ENCODE measurements at places on chromosomes 12 and 14.

DNA sequence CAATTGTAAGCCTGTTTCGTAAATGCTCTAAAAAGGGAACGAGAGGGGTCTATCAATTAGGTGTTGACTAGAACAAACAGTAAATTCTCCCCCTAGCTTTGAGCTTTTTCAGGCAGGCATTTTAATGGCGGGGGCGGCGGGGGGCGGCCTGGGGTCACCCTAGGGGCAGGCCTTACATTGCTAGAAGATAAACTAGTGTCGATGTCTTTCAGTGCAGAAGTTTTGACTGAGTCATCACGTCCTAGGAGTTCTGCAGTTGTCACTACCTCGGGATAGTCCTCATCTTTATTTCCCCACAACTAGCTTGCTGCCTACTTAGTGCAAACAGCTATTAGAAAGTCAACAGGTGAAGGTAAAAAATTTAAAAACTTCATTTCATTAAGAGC is 1.6 kb downstream of the ATP6V1D start:
- DNase-seq = no peak

- DNase-seq = no peak
Observed at GRCh38 chr12:209246-209645, 4.7 kb downstream of the SLC6A12 start.

DNA sequence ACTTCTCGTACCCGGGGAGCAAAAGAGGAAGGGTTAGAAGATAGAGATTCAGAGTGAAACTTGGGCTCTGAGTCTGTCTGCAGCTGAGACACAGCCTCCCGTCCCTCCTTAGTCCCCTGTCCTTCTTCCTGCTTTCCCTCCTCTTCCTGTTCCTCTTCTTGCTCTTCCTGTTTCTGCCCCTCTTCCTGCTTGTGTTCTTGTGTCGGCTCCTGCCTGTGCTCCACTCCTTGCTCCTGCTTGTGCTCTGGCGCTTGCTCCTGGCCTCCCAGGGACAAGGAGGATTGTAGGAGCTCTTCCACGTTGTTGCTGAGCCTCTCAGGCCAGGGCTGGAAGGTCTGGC is 3.0 kb downstream of the ACRBP start:
- no peak for DNase-seq

GRCh38 chr12:59076622-59077021 is 156.3 kb upstream of the LRIG3 start:
- DNase-seq = no peak

DNA sequence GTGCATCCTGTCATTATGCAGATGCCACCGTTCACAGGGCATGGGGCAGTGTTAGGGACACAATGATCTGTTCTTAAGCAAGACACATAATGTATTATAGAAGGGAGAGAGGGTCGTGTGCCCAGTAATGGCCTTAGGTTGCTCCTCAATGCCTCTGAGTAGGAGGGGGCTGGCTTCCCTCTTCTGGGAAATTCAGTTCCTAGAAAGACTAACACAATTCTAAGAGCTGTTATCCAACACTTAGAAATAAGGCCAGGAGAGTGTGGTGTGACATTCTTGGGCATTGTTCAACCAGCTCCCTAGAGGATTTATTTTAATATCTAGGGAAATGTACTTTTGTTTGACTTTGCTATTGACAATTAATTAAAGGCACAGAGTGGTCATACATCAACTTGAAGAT is 118.5 kb downstream of the ADCK1 start:
- no peak for DNase-seq

DNA sequence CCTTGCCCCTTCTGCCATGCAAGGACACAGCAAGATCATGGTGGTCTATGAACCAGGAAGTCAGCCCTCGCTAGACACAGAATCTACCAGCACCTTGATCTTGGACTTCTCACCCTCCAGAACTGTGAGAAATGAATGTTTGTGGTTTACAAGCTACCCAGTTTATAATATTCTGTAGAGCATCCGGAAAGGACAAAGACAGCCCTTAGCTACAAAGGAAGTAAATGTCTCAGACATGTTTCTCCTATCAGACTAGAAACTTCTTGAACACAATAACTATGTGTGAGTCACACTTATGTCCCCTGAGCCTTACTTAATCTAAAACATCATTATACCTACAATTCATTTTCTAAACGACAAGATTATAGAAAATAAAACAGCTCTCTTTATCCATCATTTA is 176.7 kb downstream of the KLHL28 start:
- no peak for DNase-seq

- DNase-seq = no peak
Observed at GRCh38 chr12:83318386-83319098, 631.8 kb downstream of the TMTC2 start.
